Neural cell (in vitro differentiated cells): ENCODE measurements at places on chromosomes 4 and X. TPM values are rescaled to one million over a fixed set of nuclear protein-coding genes. Genes with fewer than 3 reads are reported as not detected.

Gene HTR2C
- 7.2 and 8.6 TPM in 2 replicates for polyA plus RNA-seq

Gene ADGRG2
- polyA plus RNA-seq, result 0.05 and 0.22 TPM in 2 replicates

Gene DCAF8L2
- not detected in 2 replicates for polyA plus RNA-seq

Gene TBCK
- 53.8 and 55.0 TPM in 2 replicates for polyA plus RNA-seq

Gene HCFC1
- 7.3 and 10.3 TPM in 2 replicates for polyA plus RNA-seq

Gene TKTL1
- 0.14 TPM in 1 of 2 replicates, not detected in the other for polyA plus RNA-seq

Gene MAGEA10
- not detected in 2 replicates for polyA plus RNA-seq

Gene GAGE1
- polyA plus RNA-seq, result not detected in 2 replicates

Gene RXFP1
- 0.12 TPM in 1 of 2 replicates, not detected in the other for polyA plus RNA-seq

Gene PROM1
- 1.1 and 2.3 TPM in 2 replicates for polyA plus RNA-seq

Gene SPARCL1
- 0.89 TPM in 1 of 2 replicates, not detected in the other for polyA plus RNA-seq

Gene FRAS1
- 2.8 and 3.5 TPM in 2 replicates for polyA plus RNA-seq

Gene ADAM29
- 0.48 and 1.2 TPM in 2 replicates for polyA plus RNA-seq

Gene KLHL2
- polyA plus RNA-seq, result 40.3 and 42.8 TPM in 2 replicates

Gene HDX
- polyA plus RNA-seq, result 2.1 and 3.1 TPM in 2 replicates

Gene PRPS2
- 4.5 and 4.7 TPM in 2 replicates for polyA plus RNA-seq

Gene TKTL2
- polyA plus RNA-seq, result 0.34 and 0.42 TPM in 2 replicates

Gene PHKA1
- polyA plus RNA-seq, result 2.7 and 3.8 TPM in 2 replicates

Gene TRIM61
- not detected in 2 replicates for polyA plus RNA-seq

Gene P2RY8
- not detected in 2 replicates for polyA plus RNA-seq

Gene GPRASP1
- 34.3 and 39.5 TPM in 2 replicates for polyA plus RNA-seq

Gene CITED1
- polyA plus RNA-seq, result 19.9 and 24.1 TPM in 2 replicates

Gene TMPRSS11B
- not detected in 2 replicates for polyA plus RNA-seq

Gene NMU
- polyA plus RNA-seq, result 47.2 and 55.7 TPM in 2 replicates

Gene PRDM5
- 1.6 and 3.8 TPM in 2 replicates for polyA plus RNA-seq

Gene PRSS12
- 1.1 and 2.4 TPM in 2 replicates for polyA plus RNA-seq

Gene SMARCA5
- polyA plus RNA-seq, result 49.2 and 52.7 TPM in 2 replicates

Gene PLAC8
- not detected in 2 replicates for polyA plus RNA-seq

Gene DCTD
- 26.4 and 26.9 TPM in 2 replicates for polyA plus RNA-seq

Gene CORIN
- polyA plus RNA-seq, result 0.25 and 1.2 TPM in 2 replicates

Gene PAGE2
- polyA plus RNA-seq, result not detected in 2 replicates

Gene ASIC5
- not detected in 2 replicates for polyA plus RNA-seq

Gene CXCL11
- 0.18 and 0.33 TPM in 2 replicates for polyA plus RNA-seq

Gene ITM2A
- not detected in 2 replicates for polyA plus RNA-seq

Gene OTUD6A
- polyA plus RNA-seq, result not detected in 2 replicates

Gene DYNLT3
- polyA plus RNA-seq, result 0.64 and 2.4 TPM in 2 replicates

Gene XKRX
- polyA plus RNA-seq, result not detected in 2 replicates

Gene MTMR8
- polyA plus RNA-seq, result 1.8 and 2.1 TPM in 2 replicates

Gene HPGDS
- not detected in 2 replicates for polyA plus RNA-seq

Gene SPANXA1
- polyA plus RNA-seq, result not detected in 2 replicates

Gene VCX
- polyA plus RNA-seq, result not detected in 2 replicates

Gene NEIL3
- 0.15 TPM in 1 of 2 replicates, not detected in the other for polyA plus RNA-seq

Gene LIN54
- polyA plus RNA-seq, result 7.3 and 9.1 TPM in 2 replicates

Gene HSFX2
- 1.3 TPM in 1 of 2 replicates, not detected in the other for polyA plus RNA-seq

Gene RWDD4
- 61.1 and 68.2 TPM in 2 replicates for polyA plus RNA-seq

Gene GYG2
- polyA plus RNA-seq, result 4.2 and 6.3 TPM in 2 replicates

Gene PNMA6F
- 0.77 and 1.7 TPM in 2 replicates for polyA plus RNA-seq

Gene SMIM31
- not detected in 2 replicates for polyA plus RNA-seq

Gene NLGN4X
- polyA plus RNA-seq, result 16.4 and 18.0 TPM in 2 replicates

Gene GALNT7
- polyA plus RNA-seq, result 14.9 and 15.0 TPM in 2 replicates

Gene USP11
- 184 and 215 TPM in 2 replicates for polyA plus RNA-seq

Gene AFM
- not detected in 2 replicates for polyA plus RNA-seq

Gene PSAPL1
- polyA plus RNA-seq, result not detected in 2 replicates

Gene BEX2
- 603 and 631 TPM in 2 replicates for polyA plus RNA-seq

Gene RTL5
- polyA plus RNA-seq, result 10.5 and 16.8 TPM in 2 replicates

Gene PAGE5
- not detected in 2 replicates for polyA plus RNA-seq

Gene TLR2
- not detected in 2 replicates for polyA plus RNA-seq

Gene REST
- polyA plus RNA-seq, result 2.8 and 3.2 TPM in 2 replicates
